NCI-H345 (cell line): ENCODE measurements at places on chromosomes 1 and 21.

DNA sequence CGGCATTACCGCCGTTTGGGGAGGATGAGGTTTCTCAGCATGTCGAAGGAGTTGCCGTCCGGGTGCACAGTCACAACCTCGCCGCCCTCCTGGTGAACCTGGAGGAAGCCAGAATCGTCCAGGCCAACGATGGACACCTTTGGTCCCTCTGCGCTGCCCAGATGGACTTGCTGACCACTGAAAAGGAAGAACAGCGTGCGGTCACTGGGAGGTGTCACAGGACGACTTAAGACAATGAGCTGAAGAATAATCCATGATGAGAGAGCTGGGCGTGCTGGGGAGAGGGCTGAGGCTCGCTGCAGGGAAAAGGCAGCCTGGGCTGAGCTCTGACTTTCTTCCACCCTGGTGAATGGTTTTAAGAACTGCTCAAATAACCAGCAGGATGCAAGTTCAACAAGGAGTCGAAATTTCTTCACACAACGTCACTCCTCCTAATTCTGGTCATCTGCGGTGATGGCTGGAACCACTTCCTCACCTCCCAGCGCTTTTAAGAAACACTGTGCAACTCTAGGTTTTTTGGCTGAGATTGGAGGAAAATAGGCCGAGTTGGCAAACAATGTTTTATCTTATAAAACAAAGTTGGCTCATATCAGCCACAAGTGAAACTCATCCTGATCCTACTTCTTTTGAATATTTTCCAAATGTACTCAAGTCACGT is 55.5 kb downstream of the SIM2 start:
- DNase-seq: no peak

DNA sequence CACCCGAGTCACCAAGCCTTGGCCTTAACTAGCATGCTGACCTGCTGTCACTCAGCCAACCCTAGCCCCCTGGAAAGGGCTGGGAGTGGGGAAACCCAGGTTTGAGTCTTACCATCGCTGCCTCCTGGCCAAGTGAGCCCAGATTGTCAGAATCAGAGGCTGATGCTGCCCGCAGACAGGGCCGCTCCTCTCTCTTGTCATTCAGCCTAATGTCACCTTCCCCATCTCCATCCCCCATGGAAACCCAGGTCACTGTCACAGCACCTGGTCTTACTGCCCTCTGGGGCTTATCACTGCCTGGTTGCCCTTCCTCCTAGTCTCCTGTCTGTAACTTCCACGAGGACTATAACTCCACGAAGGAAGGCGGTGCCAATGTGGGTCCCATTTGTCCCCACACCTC is 53.6 kb upstream of the CASZ1 start:
- no peak for DNase-seq

- no peak for DNase-seq
These were observed 144.7 kb downstream of the TGFBR3 start for GRCh38 chr1:91741301-91741700.

DNA sequence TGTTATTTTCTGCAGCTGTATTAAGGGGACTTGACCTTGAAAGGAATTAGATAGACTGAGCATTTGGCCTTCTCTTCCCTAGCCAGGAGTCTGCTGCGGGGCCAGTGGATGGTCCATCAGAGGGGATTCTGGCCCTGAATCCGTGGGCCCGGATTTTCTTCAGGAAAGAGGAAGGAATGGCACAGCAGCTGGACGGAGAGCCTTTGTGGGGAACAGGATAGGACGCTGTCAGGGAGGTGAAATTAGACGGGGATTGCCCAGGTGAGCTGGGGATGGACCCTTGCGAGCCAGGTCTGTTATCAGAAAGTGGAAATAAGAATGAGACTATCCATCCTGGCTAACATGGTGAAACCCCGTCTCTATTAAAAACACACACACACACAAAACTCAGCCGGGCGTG is 1.7 kb upstream of the C2CD2 start:
- no peak for DNase-seq
